ENCODE measurements at places on chromosomes 7 and 10. TPM values are rescaled to one million over a fixed set of nuclear protein-coding genes. Genes with fewer than 3 reads are reported as not detected.

Gene SPAM1
- not detected for total RNA-seq

Gene IRF5
- total RNA-seq: not detected

Gene MKX
- not detected for total RNA-seq

Gene COL26A1
- not detected for total RNA-seq

Gene LMBR1
- total RNA-seq: 31.8 TPM

Gene WASHC2C
- total RNA-seq: 29.8 TPM

Gene NRG3
- 0.05 TPM for total RNA-seq
